Omental fat pad (tissue), 4 donors: ENCODE measurements at places on chromosomes 16 and 17.
A peak's percentile ranks its signal among the peaks of the same experiment; 100 is the strongest.

DNA sequence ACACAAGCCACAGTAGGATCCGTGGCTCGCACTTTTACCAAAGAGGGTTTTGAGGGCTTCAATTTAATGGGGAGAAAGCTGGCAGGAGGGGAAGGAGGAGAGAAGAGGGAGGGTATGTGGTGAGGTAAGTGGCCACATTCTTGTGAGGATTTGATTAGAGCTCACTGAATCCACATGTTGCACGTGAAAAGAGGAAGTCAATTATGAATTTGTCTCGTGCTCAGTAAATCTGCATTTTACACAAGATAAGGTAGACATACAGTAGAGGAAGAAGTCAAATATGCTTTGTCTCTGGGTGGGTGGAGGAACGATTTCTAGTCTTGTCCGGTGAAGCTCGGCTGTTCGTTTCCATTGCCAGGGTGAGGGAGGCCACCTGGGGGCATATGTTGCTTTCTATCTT lies 862 bp downstream of the ZNF232 start:
- no peak for DNase-seq

DNA sequence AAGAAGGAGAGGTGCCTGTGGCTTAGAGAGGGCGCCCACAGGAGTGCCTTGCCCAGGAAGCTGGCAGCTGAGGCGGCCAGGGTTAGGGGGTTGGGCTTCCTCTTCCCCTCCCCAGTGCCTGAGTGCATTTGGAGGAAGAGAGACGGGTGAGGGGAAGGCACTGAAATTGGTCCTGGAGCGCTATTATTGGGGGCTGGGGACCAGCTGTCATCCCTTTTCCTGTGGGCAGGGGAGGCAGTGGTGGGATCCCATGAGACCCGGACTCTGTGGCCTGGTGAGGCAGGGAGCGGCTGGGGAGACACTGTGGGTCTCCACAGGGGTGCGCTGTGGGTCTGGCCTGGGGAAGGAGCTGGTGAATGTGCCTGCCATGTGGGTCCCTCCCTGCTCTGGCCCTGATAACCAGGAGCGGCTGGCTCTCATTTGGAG lies 259.7 kb downstream of the SEC14L1 start:
- DNase-seq = no peak

GRCh38 chr17:83007504-83008185 lies 71.8 kb upstream of the METRNL start:
- no peak for DNase-seq

GRCh38 chr17:50349243-50349600 lies 3.3 kb downstream of the XYLT2 start:
- no peak for DNase-seq

GRCh38 chr16:72609066-72609465 lies 437.1 kb upstream of the PMFBP1 start:
- DNase-seq = no peak

GRCh38 chr17:31442276-31442675 lies 50.8 kb downstream of the RAB11FIP4 start:
- DNase-seq = no peak

DNA sequence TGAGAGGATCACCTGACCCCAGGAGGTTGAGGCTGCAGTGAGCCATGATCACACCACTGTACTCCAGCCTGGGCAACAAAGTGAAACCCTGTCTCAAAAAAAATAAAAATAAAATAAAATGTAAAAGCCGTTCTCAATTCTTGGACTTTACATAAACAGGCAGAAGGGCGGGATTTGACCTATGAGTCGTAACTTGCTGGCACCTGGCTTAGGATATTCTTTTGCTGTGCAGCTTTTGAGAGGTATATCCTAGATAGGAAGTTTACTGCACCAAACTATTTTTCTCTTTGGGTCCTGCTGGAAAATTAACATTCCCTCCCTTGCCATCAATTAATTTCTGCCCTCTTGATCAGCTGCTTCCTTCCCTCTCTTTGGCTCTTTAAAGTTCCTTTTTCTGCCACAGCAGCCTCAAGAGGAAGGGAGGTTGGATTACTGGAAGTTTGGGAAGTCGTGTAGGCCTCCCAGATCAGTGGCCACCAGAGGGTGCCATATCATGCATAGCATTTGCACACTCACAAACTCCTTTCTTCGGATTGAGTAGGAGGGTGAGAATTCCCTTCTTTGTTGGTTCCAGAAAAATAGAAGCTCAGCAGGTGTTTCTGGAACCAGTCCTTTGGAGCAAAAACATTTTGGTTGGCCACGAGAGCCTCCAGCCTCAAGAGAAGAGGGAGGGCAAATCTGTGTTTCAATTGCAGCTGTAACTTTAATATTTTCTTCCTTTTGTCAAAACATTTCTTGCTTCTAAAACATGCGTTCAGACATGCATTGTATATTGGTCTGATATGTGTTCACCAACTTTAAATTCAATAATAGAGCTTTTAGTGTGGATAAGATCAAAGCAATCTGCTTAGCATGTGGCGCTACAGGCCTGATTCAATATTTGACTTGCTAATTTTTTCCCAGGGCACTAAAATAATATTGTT lies 147.3 kb downstream of the CCDC182 start:
- peak; percentile 57 for DNase-seq

- no peak for DNase-seq
Measured at GRCh38 chr16:47886631-47887415, 269.0 kb downstream of the ABCC12 start.

- DNase-seq = peak; percentile 31
Measured at GRCh38 chr16:89171216-89172170, at the start of gene CDH15. TSS of gene CDH15 (plus strand) at chr16:89171748. CDS start at chr16:89171832, 84 bp downstream.

- DNase-seq = no peak
Measured at GRCh38 chr17:82505296-82505695, 14.2 kb upstream of the FOXK2 start.

DNA sequence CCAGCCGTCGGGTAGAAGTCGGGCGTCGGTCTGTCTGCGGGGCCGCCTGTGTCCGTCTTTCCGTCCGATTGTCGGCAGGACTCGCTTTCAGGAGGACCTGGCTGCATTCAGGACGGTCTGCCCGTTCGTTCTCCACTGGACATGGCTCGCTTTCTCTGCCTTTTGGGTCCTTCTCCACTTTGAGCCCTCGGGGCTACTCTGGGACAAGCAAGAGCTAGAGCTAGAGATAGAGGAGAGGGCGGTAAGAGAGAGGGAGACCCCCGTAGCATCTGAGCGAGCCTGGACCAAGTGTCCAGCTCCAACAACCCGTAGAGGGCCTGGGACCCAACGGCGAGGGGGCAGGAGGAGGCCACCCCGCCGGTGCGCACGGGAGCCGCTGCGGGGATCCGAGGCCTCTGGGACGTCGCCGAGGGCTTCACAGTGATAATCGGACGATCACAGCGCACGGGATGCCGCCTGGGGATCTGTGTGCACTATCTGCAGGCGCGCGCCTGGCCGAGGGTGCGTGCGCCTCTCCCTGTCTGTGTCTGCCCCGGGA lies 4.5 kb downstream of the TBX4 start:
- DNase-seq = no peak

GRCh38 chr17:60301649-60302048 lies 90.3 kb downstream of the USP32 start:
- DNase-seq = no peak

- no peak for DNase-seq
Measured at GRCh38 chr17:29163563-29163962, 16.6 kb downstream of the MYO18A start.

GRCh38 chr16:19179546-19180490 lies 11.8 kb downstream of the SYT17 start:
- DNase-seq = no peak

DNA sequence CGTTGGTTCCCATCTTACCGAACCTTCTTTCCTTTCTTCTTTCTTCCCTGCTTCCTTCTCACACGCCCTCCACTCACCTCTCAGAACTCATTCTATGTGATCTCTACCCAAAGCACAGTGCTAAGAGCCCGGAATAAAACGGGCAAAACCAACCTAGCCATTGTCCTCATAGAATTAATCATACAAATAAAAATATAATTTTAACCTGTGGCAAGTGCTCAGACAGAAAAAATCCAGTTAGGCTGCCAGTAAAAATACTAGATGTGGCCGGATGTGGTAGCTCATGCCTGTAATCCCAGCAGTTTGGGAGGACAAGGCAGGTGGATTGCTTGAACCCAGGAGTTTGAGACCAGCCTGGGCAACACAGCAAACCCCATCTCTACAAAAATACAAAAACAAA lies 27.0 kb downstream of the BMERB1 start:
- no peak for DNase-seq

GRCh38 chr17:31425282-31426040 lies 34.0 kb downstream of the RAB11FIP4 start:
- no peak for DNase-seq

DNA sequence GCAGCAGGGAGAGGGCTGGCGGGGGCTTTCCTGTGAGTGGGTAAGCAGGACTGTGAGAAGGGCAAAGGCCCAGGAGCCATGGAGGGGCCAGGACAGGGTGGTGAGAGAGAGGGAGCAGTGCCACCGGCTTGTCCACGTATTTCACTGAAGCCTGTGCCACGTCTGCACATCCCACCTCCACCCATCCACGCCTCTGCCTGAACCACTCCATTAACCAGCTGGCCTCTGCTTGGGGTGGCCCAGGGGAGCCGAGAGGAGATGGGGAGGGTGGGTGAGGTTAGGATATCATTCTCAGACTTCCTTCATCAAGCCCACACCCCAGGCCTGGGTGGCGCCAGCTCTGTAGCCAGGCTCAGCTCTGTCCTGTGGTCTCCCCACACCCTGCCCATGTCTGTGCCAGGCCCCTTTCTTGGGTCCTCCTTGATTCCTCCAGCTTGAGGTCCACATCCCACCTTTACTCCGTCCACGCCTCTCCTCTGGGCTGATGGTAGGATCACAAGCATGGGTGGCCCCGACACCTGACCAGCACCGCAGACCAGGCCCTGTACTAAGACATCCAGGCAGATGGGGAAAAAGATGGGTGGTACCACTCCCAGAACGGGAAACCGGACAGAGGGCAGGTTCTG lies 3.2 kb upstream of the FN3K start:
- no peak for DNase-seq

- DNase-seq = no peak
Measured at GRCh38 chr16:2675021-2675420, 7.3 kb upstream of the KCTD5 start.

- DNase-seq = no peak
Measured at GRCh38 chr17:11511696-11512095, 86.6 kb upstream of the DNAH9 start.

DNA sequence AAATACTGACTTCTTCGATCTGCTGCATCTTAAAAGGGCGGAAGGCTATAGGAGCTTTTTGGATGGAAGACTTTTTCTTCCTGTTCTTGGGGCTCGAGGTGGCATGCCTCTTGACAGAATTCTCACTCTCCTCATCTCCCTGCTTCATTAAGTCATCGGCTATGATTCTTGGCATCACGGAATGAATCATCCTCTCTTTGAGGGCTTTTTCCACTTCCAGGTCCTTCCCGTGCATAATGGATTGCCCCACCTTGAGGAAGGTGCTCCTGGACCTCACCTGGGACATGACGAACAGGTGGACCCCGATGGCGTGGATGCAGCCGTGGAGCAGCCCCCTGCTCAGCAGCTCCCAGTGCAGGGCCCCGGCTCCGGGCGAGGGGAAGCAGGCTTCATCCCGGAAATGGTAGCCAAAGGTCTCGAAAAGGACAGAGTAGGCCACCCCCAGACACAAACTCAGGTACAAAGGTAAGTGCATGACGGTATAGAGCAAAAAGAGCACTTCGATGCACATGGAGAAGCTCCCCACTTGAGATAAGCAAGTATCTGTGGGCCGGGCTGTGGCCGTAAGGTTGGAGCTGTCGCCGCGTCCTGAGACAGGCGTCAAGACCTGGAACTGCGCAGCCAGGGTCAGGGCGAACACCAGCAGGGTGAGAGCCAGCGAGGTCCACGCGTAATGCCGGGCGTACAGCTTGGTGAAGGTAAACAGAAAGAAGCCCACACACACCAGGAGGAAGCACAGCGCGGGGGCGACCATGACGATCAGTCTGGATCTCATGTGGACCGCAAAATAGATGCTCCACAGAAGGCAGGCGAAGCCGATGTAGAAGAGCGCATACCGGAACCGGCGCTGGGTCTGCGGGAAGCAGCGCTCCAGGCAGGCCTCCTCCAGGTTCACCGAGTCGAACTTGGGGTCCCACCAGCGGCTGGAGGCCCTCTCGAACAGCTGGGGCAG lies 1.7 kb downstream of the ADCY9 start:
- DNase-seq = no peak

- no peak for DNase-seq
Measured at GRCh38 chr16:6019490-6019991, 921.9 kb upstream of the EEF2KMT start.

DNA sequence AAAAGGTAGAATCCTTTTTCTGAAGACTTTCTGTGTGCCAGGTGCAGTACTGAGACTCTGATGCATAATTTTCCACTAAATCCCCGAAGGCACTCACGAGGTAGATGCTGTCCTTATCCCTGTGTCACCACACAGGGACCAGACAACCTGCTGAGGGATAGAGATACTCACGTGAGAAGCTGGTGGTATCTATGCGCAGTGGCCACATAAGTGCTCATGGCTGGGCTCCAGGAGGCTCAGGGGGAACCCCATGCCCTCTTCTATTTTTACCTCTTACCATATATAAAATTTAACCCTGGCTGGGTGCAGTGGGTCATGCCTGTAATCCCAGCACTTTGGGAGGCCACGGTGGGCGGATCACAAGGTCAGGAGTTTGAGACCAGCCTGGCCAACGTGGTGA lies 38.3 kb downstream of the NT5M start:
- no peak for DNase-seq

GRCh38 chr17:32491371-32492263 lies 4.8 kb downstream of the CDK5R1 start:
- no peak for DNase-seq

- DNase-seq = no peak
Measured at GRCh38 chr16:60077861-60078260, 1343.7 kb upstream of the GOT2 start.

DNA sequence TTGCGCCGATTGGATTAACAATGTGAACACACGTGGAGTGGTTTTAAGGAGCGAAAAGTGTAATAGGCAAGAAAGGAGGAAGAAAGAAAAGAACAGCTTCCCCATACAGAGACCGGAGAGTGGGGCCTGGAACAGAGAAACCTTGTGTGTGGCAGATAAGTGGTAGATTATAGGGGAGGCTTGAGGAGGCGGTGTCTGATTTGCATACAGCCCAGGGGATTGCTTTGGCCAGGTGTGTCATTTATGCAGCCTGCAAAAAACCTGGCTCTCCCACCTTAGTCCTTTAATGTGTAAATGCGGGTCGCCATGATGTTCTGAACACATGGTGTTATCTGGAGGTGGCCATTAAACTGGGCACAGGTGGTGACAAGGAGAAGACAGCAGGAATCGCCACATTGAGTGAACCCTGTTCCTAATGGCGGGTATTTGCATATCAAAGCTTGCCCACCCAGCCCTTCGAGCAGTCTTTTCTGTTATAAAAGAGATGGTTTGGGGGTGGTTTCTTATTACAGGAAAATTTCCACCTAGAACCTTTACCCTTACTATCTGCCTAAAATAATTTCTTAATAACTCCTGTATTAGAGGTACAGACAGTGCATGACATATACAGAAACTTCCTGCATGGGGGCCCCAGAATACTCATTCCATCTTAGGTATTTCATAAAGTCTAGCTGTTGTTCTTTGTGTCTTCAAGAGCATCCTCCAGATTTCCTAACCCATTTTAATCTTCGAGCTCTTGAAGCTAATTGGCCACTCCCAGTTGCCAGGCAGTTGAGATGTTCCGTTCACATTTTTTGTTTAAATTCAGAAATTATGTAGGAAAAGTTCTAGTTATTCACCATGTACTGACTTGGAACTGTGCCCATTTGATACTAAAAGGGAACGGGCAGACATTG lies 292.5 kb downstream of the RBFOX1 start:
- no peak for DNase-seq
